Peyer's patch (tissue), 4 donors: ENCODE measurements at places on chromosomes 12 and 14. TPM values are rescaled to one million over a fixed set of nuclear protein-coding genes. Genes with fewer than 3 reads are reported as not detected.

SDR9C7 gene
- not detected for total RNA-seq

APOF gene
- total RNA-seq: not detected

PSMA3 gene
- total RNA-seq: 127 TPM

CD4 gene
- 5.2 TPM for total RNA-seq

IKZF4 gene
- 2.8 TPM for total RNA-seq

FOXM1 gene
- total RNA-seq: 7.2 TPM

GRCh38 chr12:122459211-122459610 lies 36.7 kb upstream of the CLIP1 start:
- peak; percentile 30 for DNase-seq

DNA sequence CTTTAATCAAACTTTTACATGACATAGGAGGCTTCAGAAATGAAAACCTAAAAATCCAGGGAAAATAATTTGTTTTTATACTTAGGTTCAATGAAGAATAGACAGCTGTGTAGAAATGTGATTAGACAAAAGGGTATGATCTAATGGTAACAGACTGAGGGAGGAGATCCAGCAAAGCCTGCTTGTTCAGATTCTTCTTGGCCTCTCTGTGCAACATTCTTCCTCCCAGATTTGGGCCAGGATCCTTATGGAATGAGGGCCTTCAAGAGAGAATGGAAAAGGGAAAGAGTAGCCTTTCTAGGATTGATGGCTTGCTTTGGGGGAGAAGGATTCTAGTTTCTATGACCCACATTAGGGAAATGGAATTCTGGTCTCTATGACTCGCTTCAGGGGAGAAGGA lies 94.5 kb upstream of the G2E3 start:
- no peak for DNase-seq

- no peak for DNase-seq
These were observed 35.9 kb downstream of the BBS10 start for GRCh38 chr12:76312315-76312714.

DNA sequence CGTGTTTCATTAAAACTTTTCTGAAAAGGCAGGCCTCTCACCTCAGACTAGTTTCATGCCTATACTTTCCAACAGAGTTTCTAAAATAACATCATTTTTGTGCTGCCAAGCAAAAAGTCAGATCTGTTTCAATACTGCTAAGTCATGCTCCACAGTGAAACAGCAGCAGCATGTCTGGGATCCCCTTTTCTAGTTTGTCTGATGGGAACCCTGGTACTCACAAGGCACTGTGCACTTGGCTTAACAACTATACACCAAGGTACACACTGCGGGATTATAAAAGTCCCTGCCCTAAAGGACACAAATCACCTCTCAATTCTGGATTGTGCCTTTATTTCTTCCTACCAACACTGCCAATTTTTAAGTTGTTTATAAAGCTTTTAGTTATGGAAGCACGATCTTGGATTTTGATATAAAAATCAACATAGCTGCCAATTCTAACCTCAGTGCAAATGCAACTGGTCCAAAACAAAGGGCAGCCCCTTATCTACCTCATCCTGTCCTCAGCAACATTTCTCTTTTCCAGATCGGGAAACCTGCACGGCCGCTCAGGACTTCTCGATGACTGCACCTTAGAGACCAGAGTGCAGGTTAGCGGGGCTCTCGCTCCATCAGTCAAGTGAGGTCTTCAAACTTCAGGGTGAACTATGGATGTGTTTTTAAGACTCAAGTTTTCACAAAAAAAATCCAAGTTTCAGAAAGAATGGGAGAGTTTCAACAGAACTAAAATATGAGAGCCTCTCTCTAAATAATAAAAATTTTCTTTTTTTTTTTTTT lies 1.7 kb upstream of the EIF5 start:
- DNase-seq: no peak

DNA sequence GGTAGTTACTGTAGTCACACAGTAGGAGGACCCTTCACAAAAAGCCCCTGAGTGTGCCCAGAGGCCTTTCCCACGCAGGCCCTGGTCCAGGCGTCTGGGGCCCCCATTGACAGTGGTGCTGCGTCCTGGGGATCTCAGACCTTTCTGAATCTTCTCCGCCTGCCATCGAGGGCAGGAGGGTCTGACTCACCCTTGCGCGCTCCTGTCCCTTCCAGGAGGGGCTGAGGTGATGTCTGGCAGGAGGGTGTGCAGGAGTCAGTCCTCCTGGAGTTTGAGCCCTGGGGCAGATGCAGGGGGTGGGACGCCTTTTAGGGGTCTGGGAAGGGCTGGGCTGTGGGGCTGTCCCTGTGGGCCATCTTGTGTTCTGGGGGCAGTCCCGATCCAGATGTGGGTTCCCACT lies 386.8 kb downstream of the TMEM121 start:
- peak; percentile 16 for DNase-seq

GRCh38 chr14:101889366-101889765 lies 75.0 kb upstream of the DYNC1H1 start:
- peak; percentile 6 for DNase-seq

- DNase-seq: no peak
These were observed 22.3 kb downstream of the ZNF268 start for GRCh38 chr12:133203344-133204263.

DNA sequence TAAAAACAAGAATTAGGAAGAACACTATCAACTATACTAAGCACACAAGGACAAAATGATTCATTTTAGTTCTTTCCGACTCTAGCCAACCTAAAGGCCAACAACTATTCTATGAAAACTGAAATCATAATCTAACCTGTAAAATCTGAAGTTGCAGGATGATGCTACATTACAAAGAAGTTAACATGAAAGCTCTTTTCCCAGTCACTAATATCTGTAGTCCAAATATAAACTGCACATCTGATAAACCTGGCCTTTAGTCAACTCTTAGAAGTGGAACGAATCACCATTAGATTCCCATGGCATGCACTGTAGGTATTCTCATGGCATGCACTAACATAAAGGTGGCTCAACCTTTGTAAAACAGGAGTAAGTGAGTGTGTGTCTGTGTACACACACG lies 41.7 kb downstream of the BLTP3B start:
- DNase-seq: no peak

DNA sequence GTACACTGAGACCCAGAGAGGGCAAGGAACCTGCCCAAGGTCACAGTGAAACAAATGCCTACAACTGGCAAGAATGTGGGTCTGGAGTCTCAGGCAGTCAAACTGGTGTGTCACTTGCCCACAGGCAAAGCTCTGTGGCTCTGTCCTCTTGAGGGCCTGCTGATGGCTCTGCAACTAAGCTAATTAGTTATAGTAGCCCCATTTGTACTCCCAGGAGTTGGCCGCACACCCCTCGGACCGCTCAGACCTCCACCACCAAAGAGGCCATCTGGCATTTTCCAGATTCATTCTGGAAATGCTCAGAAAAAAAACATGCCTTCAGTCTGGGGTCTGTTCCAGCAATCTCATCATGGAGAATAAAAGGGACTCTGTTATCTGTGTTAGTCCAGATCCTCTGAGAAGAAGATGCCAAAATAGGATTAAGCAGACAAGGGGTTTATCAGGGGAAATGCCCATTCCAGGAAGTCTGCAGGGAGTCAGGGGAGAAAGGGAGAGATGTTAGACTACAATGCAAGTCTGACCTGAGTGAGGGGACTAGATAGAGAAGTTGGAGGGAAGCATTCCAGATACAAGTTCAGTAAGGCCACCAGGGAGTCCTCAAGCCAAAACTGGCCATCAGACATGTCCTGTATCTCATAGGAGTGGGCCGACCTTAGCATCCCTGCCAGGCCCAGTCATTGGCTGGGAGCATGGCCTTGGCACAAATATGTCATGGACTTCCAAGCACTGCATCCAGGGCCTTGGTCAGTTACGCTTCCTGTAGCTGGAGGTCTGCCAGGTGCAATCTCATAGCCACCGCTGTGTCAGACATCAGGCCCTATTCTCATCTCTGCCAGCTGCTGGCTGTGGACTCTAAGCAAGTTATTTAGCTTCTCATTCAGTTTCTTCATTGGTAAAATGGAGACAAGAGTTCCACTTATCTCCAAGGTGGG lies 15.4 kb upstream of the OAS1 start:
- no peak for DNase-seq

- DNase-seq: no peak
These were observed 333.9 kb upstream of the LMO3 start for GRCh38 chr12:16939871-16940306.

DNA sequence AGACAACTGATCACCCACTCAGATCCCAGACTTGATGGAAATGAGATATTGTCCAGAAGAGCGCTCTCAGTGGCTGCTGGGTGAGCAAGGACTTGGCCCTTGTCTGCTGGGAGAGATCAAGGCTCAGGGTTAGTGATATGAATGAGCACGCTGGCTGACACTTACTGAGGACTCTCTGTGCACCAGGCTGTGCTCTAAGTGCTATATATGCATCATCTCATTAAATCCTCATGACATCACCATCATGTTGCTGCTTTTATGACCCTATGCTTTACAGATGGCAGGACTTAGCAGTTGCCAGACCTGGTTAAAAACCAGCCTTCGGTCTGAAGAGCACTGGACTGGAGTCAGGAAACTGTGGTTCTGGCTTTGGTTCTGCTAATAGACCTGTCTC lies 260.9 kb downstream of the VRK1 start:
- DNase-seq: no peak
